ENCODE measurements at places on chromosomes 2 and 18.
A peak's percentile ranks its signal among the peaks of the same experiment; 100 is the strongest.

- DNase-seq: no peak
Observed at GRCh38 chr2:200873560-200873959, 9.1 kb upstream of the CLK1 start.

DNA sequence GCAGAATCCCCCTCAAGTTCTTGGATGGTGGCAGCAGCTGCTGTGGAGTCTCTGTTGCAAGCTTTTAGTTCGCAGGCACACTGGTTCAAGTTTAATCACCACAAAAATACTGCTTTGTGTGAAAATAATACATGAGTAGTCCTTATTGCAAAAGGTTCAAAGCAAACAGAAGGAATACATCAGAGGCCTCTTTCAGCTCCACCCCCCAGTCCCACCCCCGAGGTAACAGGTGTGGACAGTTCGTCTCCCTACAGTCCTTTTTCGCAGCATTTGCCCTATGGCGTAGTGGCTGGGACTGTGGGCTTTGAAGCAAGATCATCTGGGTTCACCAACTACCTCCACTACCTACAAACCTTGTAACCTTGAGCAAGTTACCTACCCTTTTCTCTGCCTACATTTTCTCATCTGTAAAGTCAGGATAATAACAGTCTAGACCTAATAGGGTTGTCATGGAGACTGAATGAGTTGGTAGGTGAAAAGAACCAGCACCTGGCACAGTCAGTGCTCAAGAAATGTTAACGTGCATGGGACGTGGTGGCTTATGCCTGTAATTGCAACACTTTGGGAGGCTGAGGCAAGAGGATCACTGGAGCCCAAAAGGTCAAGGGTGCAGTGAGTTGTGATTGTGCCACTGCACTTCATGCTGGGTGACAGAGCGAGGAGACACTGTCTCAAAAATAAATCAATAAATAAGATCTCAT is 61.7 kb downstream of the TCF7L1 start:
- DNase-seq: no peak

DNA sequence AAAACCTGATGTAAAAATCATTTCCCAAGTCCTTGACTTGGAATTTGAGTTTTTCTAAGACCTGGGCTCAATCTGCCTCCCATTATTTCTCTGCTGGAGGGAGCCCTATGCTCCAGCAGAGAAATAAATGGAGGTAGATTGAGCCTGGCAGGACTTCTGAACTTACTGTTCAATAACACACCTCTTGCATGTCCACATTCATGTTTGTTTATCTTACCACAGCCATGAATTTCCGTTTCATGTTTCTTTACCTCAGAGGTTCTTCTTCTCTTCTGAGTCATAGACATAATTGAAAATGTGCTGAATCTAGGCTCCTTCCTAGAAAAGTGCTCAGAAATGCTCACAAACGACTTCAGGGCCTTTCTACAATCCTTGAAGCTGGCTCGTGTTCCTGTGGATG is 170.8 kb downstream of the PMAIP1 start:
- no peak for DNase-seq

GRCh38 chr2:143649226-143649740 is 520.1 kb downstream of the ARHGAP15 start:
- DNase-seq: no peak

DNA sequence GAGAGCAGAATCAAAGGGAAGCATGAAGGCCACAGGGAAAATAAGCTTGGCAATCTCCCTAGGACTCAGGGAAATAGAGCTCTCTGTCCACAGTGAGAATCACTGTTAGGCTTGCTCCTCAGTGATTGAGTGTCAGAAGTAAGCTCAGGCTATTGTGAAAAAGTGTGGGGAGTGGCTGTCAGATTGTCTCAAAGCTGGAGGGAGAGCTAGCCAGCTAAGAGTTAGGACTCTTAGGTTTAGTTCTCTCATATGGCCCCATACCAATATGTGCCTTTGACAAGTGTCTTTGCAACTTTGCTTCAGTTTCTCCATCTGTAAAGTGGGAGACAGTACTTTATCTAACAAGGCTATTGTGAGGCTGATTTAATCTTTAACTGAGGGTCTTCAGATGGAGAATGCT is 17.2 kb downstream of the EIF4E2 start:
- DNase-seq: no peak

DNA sequence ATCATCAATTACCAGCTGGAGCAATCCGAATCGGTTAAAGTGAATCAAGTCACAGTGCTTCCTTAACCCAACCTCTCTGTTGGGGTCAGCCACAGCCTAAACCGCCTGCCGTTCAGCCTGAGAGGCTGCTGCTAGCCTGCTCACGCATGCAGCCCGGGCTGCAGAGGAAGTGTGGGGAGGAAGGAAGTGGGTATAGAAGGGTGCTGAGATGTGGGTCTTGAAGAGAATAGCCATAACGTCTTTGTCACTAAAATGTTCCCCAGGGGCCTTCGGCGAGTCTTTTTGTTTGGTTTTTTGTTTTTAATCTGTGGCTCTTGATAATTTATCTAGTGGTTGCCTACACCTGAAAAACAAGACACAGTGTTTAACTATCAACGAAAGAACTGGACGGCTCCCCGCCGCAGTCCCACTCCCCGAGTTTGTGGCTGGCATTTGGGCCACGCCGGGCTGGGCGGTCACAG is 496 bp upstream of the ITGA4 start:
- DNase-seq: peak; percentile 16

DNA sequence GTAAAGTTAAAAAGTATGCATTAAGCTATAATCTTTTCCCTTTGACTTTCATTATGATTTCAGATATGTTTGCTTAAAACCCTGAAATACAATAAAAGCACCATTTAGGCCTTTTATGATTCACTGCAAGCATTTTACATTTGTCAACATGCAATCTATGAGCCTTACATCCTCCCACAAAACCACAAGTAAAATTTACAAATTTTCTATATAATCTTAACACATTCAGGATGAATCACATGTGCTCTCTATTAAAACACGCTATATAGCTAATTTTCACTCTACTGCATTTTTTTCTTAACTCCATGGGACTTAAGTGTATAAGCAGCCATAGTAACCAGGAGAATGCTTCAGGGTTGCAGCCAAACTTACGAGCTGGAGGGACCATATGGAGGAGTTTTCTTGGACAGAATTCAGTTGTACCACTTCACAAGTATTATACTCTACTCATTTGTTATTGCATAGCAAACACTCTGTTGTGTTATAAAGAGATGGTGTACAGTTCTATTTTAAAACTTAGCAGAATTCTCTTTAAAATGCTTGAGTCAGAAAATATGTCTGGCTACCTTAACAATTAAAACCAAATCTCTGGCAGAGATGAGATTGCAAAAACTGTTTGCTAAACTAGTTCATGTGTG is 293.2 kb downstream of the ALK start:
- DNase-seq: peak; percentile 20

DNA sequence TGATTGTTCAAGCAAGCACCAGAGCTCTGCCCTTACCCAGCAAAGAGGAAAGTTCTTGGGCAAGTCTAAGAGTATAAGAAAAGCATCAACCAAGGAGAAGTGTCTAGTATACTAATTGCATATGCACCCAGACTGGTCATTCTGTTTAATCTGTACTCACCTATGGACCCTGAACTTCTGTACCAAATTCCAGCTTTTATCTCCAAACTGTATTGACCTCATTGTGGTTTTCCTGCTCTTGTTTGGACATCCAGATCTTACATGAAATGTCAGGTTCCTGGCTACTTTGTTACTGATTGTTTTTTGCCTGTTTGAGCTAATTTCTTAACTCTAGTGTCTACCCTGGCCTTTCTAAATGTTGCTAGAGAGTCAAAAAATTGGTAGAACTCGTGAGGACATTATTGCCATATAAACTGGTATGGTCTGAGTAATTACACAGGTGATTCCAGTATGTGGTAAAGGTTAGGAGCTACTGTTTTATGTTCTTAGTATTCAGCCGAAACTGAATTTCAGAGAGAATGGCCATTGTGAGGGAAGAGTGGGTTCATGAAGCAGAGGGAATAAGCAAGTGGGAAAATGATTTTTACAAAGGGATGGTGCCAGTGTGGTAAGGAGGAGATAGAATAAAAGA is 146.3 kb downstream of the HNMT start:
- DNase-seq: no peak

DNA sequence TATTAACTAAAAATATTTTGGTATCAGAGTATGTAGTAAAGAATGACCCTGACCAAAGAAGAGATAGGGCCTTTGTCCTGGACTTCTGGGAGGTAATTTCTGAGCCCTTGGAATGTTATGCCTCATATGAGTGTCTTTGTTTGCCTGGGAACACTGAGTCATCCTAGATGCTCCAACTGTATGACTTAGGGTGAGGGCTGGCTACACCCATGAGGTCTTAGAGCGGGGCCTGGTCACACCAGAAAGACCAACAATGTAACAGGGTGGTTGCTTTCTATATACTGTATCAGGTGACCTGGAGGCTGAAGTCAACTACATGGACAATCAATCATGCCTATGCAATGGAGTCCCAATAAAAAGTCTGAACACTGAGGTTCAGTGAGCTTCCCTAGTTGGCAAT is 253.1 kb downstream of the MBD2 start:
- no peak for DNase-seq

- no peak for DNase-seq
Observed at GRCh38 chr18:8121101-8121500, 488.1 kb upstream of the RAB12 start.

DNA sequence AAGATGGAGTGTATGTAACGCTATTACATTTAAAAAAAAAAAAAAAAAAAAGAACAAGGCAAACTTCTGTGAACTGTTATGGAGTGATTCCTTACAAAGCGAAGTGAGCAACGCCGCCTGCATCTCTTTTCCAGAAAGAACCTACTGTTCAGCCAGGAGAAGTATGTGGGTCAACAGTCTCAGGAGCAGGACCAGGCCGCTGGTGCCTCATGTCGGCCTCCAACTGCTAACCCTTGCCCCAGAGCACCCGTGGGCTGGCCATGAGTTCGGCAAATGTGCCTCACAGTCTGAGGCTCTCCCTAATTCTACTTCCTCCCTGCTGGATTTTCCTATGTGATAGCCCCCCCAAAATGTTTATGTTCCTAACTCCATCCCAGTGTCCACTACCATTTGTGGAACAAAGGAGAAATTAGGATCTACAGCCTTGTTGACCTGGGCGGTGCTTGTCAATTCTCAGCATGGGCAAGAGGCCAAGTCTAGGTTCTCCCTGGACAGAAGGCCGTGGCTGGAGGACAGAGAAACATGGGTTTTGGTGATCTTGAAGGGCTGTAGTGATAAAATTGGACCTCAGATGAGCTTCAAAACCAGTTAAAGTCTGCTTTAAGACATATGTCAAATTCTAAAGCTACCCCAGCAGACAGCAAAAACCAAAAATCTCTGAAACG is 15.9 kb downstream of the FAM168B start:
- no peak for DNase-seq

GRCh38 chr2:220033546-220033945 is 406.1 kb downstream of the SLC4A3 start:
- no peak for DNase-seq

- DNase-seq: no peak
Observed at GRCh38 chr18:10213526-10213925, 240.9 kb upstream of the APCDD1 start.

GRCh38 chr2:191571163-191571769 is 106.7 kb upstream of the NABP1 start:
- DNase-seq: peak; percentile 47

DNA sequence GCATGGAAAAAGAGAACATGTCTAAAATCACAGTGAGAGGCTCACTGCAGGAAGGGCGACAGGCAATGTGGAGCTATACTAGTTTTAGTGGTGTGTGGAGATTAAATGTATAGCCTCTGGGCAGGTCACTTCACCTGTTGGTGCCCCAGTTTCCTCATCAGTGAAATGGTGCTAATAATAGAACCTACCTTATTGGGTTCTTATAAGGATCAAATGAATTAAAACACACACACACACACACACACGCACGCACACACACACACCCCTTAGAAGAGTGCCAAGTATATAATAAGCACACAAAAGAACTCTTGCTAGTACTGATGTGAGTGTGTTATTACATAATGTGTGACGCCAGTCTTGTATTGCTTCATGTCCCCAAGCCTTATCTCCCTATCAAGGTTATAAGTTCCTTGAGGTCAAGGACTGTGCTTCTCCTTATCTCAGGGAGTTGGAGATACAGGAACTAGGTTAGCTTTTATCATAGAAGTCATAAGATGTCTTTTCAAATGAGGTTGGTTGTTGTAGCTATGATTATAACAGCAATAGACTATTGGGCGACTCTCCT is 98.0 kb upstream of the CXCR4 start:
- DNase-seq: no peak

DNA sequence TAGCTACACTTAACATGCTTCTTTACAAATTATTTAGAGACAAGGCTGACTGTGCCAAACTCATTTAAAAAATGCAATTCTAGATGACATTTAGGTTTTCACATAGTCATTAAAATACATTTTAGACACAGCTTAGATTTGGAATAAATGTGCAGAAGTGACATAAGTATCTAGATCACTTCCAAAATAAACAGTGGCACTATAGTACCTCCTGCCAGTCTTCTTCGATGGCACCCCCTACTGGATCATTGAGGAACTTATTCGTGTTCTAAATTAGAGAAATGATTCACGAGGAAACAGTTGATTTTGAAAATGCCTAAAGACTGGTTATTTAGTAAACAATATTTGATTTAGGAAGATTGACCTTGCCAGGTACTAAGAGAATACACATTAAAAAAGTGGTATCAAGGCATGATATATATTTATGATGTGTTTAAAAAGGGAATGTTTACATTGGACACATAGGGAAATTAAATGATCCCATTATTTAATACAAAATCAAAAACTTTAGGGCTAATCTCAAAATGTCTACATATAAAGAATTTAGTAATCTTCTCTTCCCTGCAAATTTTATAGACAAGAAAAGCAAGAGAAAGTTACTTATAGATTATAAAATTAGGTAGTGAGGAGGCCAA is 323.9 kb downstream of the XIRP2 start:
- peak; percentile 38 for DNase-seq

DNA sequence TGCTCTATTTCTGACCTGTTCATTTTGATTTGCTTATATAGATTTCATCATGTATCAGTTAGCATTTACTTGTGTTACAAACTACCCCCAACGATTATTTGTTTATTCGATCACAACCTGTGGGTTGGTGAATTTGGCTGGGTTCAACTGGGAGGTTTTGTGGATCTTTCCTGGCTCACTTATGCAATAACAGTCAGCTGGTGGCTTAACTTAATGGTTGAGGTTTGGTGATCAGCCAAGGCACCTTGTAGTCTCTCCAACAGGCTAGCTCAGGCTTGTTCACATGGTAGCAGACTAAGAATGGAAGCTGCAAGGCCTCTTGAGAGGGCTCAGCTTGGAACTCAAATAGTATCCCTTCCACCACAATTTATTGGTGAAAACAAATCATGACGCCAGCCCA is 5.4 kb upstream of the PUM2 start:
- no peak for DNase-seq

- no peak for DNase-seq
Observed at GRCh38 chr18:27030421-27030820, 154.7 kb downstream of the CHST9 start.

DNA sequence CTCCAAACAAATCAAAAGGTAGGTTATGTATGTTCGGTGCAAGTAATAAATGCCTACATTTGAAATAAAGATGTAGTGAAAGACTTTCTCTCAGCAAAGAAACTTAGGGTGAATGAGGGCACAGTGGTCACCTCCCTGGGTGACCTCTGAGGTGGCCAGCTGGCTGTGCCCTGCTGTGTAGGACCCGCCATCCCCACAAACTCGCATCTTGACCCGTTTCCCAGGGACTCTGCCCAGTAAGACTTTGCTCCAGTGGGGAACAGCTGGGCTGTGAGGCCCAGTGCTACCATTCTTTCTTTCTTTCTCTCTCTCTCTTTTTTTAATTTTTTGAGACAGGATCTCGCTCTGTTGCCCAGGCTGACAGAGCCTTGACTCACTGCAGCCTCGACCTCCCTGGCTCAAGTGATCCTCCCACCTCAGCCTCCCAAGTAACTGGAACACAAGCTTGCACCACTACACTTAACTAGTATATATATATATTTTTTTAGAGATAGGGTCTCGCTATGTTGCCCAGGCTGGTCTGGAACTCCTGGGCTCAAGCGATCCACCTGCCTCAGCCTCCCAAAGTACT is 8.2 kb upstream of the GAREM2 start:
- DNase-seq: no peak
